GM13976 (cell line): ENCODE measurements at places on chromosomes 12 and 14.

DNA sequence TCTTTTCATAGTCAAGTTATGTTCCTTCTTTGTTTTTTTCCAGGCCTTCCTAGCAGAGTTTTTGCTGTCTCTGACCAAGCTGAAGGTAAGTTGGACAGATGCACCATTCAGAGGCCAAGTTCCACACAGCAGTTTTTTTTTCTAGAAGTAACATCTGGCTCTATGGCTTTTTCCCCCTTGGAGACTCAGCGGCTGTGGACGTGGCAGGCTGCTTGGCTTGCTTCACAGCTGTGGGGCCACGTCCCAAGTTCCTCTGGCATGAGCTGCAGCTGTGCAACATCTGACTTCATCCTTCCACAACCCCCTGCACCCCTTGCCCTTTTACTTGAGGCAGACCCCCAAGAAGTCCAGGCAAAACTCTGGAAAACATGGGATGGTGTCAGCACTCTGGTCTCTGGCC is 24.2 kb upstream of the RHOJ start:
- no peak for DNase-seq

GRCh38 chr14:91383439-91383838 is 34.2 kb downstream of the CCDC88C start:
- DNase-seq = no peak

- peak; percentile 11 for DNase-seq
These were observed 23.4 kb upstream of the SFSWAP start for GRCh38 chr12:131687346-131688125.

DNA sequence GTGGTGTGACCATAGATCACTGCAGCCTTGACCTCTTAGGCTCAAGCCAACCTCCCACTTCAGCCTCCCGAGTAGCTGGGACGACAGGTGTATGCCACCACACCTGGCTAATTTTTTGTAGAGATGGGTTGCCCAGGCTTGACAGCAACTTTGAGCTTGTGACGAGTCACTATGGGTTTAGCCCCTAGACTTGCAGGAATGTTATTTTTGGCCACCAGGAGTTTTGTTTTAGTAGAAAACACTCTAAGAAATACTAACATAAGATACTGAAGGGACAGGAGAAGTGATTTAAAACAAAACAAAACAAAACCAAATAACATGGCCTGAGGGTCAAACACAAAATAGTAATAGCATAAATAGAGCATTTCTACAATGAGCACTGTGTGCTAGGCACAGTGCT is 26.4 kb downstream of the SETD3 start:
- DNase-seq = no peak

GRCh38 chr14:94681300-94682060 is 69.3 kb downstream of the SERPINA3 start:
- DNase-seq = no peak

- DNase-seq = no peak
These were observed 10.1 kb downstream of the FOXG1 start for GRCh38 chr14:28776482-28777266.

- DNase-seq = no peak
These were observed 31.4 kb upstream of the SLC2A13 start for GRCh38 chr12:40137252-40137651.

DNA sequence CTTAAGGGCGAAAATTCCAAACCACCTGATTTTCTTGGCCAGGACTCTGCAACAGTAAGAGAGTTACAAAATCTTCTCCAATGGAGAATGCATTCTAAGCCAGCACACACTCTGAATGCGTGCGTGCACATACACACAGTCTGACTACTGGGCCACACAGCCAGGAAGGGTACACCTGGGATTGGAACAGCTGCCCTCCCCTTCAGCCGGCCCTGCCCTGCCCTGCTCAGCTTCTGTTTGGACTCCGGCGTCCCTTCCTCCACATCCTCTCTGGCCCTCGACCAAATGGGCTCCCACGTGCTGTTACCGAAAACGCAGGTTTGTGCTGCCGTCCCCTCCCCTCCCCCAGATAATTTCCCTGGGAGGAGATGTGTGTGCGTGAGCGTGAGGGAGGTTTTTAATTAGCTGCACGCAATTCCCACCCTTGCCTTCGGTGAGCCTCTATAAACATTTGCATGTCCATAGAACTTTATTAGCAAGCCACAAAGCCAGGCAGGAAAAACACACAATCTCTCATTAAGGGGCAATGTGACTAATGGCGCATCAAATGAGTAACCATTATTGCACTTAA is 43.0 kb downstream of the CCNK start:
- no peak for DNase-seq

GRCh38 chr12:92814584-92814983 is 111.8 kb downstream of the PLEKHG7 start:
- DNase-seq = no peak

GRCh38 chr12:56120158-56120846 is 2.2 kb downstream of the ZC3H10 start:
- no peak for DNase-seq

- DNase-seq = peak; percentile 25
These were observed 599 bp upstream of the TRHDE start for GRCh38 chr12:72271451-72272090.

DNA sequence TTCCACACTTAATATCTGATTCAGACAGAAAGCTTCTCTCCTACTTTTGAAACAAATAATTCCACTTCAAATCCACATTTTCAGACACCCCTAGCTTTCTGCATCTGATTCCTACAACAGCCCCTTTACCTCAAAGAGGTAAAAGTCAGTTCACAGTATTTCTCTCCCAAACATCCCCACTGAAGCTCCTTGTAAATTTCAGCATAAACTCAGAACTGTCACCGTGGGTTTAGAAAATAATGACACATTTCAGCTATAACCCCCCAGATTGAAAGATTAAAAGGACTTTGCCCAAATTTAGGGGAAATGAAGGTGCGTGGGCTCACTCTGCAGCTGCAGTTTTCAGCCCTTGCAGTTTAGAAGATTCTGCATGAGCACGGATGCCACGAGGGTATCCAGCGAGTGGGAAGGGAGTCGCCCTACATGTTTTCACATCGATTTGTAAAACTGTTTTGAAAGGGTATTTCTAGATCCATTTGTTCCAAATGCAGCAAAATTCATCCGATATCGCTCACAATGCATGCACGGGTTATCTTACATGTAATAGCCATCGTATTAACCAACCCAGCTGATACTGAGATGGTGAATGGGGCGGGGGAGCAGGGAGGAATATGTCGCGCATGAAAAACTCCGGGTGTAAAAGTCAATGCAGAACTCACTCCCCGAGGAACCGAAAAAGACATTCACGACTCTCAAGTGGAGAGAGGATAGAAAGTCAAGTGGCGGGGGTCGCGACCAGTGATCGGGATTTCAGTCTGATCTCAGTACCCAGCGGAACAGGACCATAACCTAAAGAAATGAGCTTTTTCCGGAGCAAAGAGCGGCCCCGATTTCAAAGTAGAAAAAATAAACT is 5.0 kb upstream of the CCND2 start:
- no peak for DNase-seq

DNA sequence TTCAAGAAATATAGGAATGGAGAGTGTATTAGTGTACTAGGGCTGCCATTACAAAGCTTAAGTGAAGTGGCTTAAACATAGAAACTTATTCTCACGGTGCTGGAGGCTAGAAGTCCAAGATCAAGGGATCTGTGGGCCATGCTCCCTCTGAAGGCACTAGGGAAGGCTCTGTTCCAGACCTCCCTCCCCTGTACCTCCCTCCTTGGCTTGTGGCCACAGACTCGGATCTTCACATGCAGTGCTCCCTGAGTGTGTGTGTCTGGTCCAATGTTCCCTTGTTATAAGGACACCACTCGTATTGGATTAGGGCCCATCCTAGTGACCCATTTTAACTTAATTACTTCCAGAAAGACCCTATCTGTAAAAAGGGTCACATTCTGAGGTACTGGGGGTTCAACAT is 225.6 kb downstream of the VRK1 start:
- DNase-seq = no peak

DNA sequence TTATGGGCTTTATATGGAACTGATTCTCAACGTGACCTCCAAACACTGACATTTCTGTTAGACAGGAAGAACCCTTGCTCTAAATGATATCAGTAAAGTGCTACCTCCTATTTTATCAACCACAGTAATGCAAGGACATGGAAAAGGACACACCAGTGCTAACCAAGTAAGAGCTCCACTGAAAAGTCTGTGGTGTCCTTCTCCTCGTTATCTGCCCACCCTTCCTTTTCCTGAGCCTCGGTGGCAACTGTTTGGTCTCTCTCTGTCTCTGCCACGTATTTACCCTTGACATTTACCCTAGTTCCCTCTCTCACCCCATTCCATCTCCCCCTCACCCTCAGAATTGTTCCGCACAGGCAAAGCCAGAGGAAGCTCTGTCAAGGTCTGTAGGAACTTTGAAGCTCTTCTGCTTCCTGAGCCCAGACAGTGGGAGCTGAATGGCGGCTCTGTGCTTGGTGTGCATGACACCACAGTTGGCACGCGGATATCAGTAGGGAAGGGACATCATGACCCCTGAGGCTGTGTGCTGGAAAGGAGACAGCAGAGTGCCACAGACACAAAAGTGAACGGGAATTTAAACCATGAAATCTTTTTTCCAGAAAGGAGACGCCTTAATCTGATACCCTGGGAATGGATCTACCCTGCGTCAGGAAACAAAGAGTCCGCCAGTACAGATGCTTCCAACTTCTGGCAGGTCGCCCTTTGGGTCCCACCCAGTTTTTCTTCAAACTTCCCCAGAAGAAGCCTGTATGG is 50.8 kb downstream of the NTN4 start:
- DNase-seq = no peak

- no peak for DNase-seq
These were observed 400.8 kb downstream of the GXYLT1 start for GRCh38 chr12:41743835-41744234.

DNA sequence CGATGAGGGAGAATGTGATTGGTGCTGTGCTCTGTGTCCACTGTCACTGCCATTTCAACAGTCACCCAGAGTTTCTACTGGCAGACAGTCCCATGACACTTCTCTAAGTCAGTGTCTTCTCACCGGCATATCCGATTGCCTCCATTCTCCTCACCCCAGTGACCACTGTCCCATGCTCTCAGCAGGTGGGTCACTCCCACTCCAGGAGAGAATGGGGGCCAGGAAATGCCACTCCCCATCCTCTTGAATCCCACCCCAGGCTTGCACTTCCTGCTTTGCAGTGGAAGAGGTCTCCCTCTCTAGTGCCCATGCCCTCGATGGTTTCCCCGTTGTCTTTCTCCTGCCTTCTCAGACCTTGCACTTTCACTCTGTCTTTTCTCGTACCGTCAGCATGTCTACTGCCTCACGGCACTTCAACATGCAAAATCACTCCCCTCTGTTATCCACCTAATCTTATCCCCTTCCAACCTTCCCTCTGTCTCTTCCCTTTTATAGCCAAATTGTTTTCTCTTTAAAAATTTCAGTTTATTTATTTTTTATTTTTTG is 2.2 kb upstream of the EP400 start:
- no peak for DNase-seq

GRCh38 chr14:96574633-96575632 is 72.8 kb downstream of the PAPOLA start:
- DNase-seq = no peak

DNA sequence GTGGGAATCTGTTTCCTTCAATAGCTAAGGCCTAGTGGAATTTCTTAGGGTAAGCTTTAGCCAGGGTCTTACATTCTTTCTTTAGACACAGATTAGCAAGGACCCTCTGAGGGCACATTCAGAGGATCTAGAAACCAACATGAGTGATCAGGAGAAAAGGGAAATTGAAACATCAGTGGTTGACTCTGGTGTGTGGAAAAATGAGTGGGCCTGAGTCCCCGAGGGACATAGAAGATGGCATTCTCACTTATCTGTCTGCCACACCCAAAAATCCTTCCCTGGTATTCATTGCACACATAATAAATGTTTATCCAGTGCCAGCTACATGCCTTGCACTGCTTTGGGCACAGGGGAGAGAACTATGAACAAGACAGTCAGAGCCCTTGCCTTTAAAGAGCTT is 82.9 kb downstream of the SSPN start:
- no peak for DNase-seq

DNA sequence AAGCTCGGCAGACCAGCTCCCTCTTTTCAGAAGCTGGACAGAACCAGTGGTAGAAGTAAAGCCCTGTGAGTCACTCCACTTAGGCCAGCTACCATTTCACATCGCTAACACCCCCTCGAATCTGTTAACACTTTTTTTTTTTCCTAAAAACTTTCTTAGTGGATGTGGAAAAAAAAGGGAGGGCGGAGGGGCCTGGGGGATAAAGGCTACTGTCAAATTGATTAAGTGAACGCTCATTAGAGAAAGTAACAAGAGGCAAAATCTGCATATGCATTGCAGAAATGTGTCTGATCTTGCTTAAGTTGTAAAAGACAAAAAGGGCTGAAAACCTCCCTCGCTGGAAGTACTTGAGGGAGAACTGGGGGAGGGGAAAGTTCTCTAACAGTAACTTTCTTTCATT is 86.6 kb upstream of the OTX2 start:
- no peak for DNase-seq

DNA sequence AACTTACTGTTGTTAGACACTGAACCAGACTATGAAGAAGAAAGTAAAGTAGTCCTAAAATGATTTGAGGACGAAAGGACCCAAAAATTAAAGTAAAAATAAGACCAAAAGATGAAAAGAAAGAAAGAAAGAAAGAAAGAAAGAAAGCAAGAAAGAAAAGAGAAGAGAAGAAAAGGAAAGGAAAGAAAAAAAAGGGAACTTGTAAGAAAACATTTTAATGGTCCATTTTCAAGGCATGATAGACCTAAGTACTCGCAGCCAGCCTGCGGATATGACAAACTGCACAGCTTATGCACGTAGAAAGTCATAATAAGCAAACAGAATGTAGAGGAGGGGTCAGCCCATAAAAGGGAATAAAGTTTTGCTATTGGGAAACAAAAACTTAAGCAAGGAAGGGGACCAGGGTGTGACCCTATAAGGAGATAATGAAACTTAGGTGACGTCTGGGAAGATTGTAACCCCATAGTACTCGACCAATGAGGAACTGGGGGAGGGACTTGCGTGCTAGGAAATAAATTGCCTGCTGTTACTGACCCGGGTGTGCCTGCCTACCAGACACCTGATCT is 59.7 kb downstream of the APOBEC1 start:
- DNase-seq = no peak

- no peak for DNase-seq
These were observed 431.2 kb upstream of the PDE3A start for GRCh38 chr12:19937161-19937560.

GRCh38 chr12:46369095-46369473 is 3.5 kb downstream of the SLC38A2 start:
- DNase-seq = no peak

DNA sequence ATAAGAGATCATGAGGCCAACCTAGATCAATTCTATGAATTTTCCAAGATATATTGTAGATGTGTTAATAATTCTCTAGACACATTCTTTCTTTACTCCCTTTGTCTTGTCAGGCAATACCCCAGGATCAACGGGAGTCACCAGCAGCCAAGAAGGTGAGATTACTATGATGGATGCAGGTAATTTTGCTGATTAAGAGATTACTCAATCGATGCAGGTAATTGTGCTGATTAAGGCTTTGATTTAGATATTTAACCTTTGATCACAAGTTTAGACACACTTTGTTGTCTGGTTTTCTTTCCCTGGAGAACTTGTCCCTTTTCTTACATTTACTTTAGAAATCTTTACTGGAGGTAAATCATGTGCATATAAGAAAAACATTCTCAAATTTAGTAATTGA is 134.3 kb upstream of the CNTN1 start:
- no peak for DNase-seq
